ENCODE measurements at places on chromosomes 2 and 18.

DNA sequence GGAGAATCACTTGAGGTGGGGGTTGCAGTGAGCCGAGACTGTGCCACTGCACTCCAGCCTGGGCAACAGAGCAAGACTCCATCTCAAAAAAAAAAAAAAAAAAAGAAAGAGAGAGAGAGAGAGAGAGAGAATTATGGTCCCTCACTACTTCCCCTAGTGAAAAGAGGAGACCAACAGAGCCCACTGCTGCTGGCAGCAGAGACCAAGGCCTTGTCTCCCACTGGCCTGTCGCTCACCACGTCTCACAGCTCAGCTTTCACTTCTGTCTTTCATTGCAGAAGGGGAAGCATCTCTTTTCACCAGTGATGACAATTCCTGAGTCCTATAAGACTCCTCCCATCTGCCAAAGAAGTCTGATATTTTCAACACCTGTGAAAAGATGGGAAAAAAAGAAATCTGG, 81.3 kb downstream of the CLHC1 start:
- DNase-seq, result no peak

- DNase-seq, result no peak
Measured at GRCh38 chr2:143078104-143078503, 51.1 kb upstream of the ARHGAP15 start.

DNA sequence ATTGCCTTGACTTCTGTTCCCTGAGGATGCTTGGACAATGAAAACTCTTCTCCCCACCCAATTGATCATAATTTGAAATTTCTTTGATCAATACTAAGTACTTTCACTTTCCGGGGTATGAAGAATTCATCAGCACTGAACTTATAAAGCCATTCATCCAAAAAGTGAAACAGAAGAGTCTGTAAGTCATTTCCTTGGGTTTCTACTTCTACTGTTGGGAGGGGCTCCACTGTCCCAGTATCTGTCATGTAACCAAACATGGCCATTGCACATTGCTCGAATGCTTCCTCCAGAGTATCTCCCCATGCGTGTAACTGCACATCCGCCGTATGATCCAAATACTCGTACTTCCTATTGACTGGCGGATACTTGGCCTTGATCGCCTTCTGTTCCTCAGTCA, 30.3 kb downstream of the NCL start:
- no peak for DNase-seq

- DNase-seq, result peak; percentile 42
Measured at GRCh38 chr2:88765154-88765888, 73.8 kb downstream of the RPIA start.

Measured in adipocyte (in vitro differentiated cells).